NCI-H1694 treated with DMSO at 0.1 percent for 48 hours (cell line): ENCODE measurements at places on chromosomes 3 and 15.

GRCh38 chr3:39423436-39423970, 17.0 kb downstream of the RPSA start:
- no peak for DNase-seq

DNA sequence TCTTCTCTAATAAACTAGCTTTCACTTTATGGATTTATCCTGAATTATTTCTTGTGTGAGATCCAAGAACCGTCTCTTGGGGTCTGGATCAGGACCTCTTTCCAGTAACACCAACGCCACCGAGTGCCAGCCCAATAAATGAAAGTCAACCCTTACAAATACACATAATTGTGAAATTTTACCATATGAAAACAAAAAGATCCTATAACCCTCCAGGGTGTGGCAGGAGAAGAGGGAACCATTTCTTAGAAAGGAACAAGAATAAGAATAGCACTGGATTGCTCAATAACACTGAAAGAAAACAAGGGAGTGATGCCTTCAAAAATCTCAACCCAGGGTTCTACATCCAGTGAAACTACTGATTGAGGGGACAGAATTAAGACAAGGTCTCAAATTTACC, 51.6 kb upstream of the ACKR4 start:
- no peak for DNase-seq

DNA sequence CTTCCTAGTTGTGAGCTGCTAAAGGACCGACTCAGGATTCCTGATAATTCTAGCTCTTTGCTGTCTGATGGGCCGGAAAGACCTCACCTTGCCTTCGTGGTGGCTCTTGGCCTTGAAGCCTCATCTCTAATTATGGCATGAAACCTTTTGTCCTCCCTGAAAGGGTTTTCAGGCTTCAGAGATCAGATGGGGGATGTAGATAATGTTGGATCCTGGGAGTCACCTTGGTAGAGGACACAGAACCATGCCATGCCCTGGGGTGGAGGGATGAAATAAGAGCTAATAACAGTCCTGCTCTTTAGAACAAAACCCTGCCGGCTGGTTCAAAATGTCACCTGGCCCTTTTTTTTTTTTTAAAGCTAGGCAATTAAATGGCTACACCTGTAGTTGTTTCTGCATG, 50.8 kb upstream of the SYN2 start:
- no peak for DNase-seq

GRCh38 chr15:69810431-69811354, 287.0 kb downstream of the TLE3 start:
- no peak for DNase-seq

DNA sequence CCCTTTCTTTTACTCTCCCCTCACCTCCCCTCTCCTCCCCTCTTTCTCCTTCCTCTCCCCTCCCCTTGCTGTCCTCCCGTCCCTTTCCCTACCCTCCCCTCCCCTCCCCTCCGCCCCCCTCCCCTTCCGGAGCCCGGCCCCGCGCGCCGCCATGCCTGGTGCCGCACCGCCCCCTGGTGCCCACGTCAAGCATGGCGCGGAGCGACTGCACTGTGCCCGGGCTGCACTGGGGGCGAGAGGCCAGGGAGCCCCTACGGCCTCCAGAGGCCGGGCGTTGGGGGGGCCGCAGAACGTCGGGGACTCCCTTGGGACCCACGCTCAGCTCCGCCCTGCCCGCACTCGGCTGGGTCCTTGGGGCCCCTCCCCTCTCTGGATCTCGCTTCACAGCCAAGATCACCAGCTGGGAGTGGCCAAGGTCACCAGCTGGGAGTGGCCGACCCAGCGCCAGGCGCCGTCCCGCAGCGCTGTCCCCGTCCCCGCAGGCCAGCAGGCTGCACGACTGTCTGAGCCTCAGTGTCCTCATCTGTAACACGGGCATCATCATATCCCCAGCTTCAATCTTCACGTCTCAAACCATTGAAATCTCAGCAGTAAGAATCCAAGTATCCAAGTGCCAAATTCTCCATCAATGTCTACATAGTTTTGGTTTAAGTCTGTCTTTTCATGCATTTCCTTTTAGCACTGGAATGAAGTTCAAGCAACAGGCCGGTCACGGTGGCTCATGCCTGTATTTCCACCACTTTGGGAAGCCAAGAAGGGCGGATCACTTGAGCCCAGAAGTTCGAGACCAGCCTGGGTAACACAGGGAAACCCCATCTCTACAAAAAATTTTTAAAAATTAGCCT, 42.5 kb downstream of the TPRA1 start:
- peak; percentile 42 for DNase-seq

GRCh38 chr3:107619549-107619948, 96.8 kb downstream of the BBX start:
- DNase-seq: no peak

DNA sequence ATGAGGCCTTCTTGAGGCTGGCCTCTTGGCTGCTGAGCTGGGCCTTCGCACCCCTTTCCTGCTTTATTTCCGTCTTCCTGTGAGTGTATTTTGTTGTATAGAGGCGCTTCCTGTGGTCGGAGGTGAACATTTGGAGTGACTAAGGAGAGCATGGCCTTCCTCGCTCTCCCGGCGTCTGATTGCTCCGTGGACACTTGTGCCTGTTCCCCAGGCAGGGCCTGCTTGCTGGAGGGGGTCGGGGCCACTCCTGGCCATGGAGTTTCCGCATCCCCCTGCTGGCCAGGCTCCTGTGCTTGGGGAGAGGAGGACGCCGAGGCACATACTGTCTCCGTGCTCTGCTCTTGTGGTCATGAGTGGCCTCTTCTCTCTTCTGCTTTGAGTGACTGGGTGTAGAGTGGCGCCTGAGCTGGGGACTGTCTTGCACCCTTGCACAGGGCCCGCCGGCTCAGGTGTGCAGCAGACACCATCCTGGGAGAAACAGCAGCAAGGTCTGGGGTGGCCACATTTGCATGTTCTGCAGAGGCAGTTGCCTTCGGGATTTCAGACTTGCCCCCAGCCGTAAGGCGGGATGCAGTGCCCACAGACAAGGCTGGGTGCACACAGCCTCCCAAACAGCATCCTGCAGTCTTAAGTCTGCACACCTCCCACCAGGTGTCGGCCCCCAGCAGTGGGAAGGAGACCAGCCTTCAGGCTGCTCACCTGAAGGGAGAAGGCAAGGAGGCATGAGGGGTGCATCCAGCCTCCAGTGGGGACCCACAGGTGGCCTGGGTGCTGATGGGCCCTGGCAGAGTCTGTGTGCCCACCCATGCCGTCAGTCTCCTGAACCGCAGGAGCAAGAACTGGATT, 16.4 kb downstream of the KLF13 start:
- DNase-seq: no peak

DNA sequence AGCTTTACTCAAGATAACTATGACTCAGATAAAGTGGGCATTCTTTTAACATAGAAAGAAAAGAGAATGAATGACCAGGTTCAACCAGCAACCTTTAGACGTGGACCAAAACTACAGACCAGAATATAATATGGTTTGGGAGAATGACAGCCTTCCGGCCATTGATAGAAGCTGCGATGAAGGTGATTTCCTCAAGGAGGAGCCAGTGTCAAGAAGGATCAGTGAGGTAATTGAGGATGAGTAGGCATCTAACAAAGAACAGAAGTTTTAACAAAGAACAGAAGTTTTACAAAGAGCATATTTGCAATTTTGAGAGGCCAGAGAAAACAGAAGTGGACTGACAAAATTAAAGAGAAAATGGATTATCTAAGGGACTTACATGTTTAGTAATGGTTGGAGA, 289.0 kb upstream of the AGTR1 start:
- no peak for DNase-seq

DNA sequence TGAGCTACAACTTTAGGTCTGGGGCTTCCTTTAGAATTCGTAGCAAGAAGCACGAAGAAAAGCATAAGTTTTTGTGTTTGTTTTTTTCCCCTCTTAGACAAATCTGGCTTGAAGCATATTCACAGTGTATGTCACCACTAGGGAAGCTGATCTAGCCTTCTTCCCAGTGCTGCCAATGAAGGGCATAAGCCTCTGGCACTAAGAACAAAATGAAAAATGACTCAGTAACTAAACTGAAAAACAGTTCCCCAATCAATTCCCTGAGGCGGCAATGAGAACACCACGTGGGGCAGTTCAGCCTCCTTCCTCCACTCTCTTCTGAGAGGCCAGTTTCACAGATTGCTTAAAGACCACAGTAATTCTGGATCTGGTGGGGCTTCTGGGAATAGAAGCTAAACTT, 338.1 kb downstream of the GAP43 start:
- peak; percentile 37 for DNase-seq

DNA sequence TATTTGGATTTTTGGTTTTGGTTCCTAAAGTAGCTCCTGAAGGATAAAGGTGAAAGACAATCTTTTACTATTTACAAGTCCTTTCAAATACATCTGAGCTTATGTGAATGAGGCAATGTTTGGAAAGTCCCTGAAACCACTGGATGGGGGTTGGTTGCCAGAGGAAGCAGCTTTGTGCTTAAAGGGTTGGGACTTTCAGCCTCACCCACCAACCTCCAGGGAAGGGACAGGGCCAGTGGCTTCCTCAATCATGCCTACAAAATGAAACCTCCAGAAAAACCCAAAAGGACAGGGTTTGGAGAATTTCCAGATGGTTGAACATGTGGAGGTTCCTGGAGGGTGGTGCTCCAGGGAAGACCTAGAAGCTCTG, 20.9 kb upstream of the ABHD17C start:
- DNase-seq: no peak

GRCh38 chr3:148136816-148137215, 560.9 kb upstream of the AGTR1 start:
- no peak for DNase-seq

DNA sequence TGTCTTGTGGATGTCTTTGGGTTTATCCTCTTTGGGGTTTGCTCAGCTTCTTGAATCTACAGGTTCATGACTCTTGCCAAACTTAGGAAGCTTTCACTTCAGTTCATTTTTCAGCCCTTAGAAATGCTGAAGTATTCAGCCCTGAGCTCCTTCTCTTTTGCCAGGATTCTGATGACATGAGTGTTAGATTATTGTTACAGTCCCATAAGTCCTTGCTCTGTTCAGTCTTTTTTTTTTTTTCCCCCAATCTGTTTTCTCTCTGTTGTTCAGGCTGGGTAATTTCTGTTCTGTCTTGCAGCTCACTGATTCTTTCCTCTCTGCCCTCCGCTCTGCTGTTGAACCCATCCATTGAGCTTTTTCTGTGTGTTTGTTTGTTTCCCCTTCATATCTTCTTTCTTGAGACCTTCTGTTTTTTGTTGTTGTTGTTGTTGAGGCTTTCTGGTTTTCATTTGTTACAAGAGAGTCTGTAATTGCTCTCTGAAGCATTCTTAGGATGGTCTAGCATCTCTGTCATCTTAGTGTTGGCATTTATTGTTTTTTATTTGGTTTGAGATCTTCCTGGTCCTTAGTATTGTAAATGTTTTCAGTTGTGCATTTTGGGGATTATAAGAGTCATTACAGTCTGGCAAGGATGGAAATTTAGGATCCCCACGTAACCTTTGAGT, 18.4 kb downstream of the LRCH3 start:
- no peak for DNase-seq

GRCh38 chr3:62567097-62568021, 194.0 kb upstream of the FEZF2 start:
- no peak for DNase-seq

GRCh38 chr15:88331291-88331690, 74.8 kb upstream of the NTRK3 start:
- peak; percentile 0 for DNase-seq

DNA sequence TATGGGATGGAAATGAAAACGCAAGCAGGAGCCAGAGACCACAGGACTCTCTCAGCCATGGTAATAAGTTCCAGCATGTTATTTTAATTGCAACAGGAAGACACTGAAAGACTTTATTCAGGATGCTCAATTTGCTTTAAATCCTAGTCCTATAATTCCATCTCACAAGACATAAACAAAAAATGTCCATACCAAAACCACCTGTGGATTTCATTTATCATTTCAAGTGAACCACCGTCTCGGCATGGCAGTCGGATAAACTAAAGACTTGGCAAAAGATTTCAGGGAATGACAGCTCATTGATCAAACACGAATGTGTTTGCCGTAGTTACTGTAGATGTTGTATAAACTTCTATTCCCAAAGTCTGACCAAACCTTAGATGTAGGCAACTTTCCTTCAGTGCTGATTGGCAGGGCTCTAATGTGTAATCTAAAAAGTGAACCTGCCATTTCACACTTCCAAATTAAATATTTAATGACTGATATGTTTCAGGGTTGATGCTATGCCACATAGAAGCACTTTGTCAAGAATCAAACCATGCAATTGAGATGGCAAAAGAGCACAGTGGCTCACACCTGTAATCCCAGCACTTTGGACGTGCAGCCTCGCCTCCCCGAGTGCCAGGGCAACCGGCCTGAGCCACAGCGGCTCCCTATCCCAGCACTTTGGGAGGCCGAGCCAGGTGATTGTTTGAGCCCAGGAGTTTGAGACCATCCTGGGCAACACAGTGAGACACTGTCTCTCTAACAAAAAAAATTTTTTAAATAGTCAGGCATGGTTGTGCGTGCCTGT, 331.7 kb downstream of the MAGI1 start:
- no peak for DNase-seq

DNA sequence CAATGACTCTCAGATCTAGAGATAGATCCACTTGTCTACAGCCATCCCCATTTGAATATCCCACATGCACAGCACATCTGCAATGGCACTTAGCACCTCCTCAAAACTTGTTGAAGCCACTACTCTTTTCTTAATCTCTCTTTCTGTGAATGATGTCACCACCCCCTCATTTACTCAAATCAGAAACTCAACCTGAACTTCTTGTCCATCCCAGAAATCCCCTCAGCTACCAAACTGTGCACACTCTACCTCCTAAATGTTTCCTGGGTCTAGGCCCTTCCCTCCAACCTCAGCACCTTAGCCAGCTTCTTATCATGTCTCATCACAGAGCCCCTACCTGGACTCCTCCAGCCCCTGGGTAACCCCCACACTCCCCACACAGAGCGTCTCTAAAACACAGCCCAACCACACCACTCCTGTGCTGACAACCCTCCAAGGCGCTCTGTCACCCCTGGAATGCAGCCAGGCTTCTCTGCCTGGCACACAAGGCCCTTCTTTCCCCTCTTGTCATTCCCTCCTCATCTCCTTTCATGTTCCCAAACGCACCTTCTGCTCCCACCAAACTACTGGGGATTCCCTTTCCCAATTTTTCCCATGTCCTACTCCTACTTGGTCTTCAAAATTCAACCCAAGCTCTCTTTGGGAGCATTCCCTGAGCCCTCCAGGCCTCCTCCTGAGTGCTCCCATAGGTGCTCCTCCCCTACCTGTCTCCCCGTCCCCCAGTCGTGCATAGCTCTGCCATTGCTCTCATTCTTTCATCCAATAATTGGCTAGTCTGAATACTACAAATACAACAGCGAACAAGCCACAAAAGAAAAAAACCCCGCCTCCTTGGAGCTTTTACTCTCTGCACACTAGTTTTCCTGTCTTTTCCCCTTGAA, 39.8 kb upstream of the ZBTB38 start:
- no peak for DNase-seq

GRCh38 chr3:56324473-56324872, 143.8 kb downstream of the ERC2 start:
- no peak for DNase-seq

- DNase-seq: no peak
Observed at GRCh38 chr3:44330444-44330843, 8.1 kb upstream of the TCAIM start.
